ENCODE measurements at places on chromosomes 16 and 17.

DNA sequence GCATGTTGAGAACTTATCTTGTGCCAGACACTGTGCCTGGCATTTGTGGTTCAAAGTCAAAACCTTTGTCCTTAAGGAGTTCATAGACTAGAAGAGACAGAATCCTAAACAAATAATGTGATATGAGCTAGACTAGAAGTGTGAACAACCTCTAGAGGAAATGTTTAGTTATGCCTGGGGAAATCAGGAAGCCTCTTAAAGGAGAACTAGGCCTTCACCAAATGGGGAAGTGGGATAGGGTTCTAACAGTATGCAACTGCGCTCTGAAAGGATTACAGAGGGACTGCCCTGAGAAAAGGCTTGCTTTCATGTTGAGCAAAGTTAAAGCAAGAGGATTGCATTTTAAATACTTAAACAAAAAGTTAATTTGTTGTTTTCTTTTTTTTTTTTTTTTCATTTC is 4.9 kb downstream of the RUNDC1 start:
- no peak for DNase-seq

GRCh38 chr16:8548166-8548565 is 42.1 kb downstream of the TMEM114 start:
- DNase-seq, result no peak

GRCh38 chr16:30875871-30876801 is 17.7 kb downstream of the BCL7C start:
- no peak for DNase-seq

DNA sequence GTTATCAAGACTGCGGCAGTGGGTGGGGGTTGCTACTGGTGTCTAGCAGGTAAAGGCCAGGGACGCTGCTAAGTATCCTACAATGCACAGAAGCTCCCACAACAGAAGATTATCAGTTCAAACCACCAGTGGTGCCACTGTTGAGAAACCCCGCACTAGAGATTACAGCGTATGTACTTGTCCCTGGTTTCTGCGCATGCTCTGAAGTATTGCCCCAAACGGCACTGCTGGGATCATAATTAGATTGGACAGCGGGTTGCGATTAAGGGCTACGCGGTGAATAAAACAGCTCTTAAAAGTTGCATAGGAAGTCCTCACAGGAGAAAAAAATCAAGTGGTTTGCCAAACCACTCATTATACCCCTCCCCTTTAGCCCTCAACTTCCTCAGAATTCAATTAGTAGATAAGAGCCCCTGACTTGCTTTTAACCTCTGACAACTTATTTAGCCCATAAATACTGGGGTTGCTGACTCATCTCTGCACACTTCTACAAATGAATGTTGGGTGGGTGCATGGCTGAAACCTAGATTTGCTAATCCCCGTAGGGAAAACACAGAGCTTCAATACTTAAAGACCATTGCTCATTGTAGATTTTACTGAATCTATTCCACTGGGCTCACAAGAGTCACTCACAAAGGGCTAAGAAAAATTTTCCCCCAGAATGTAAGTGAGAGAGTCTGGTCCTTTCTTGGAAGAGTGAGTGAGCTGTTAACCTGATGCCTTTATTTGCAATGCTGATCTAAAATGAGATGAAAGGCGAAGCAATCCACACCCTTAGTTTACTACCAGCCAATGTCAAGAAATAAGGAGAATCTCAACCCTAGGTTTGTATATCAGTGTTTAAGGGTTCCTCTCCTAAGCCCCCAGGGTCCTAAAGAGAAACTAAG is 91.8 kb downstream of the RGS9 start:
- peak; percentile 46 for DNase-seq

GRCh38 chr17:44221084-44221861 is 1.8 kb upstream of the UBTF start:
- DNase-seq, result peak; percentile 46

GRCh38 chr16:23966597-23967394 is 131.0 kb downstream of the PRKCB start:
- DNase-seq, result no peak
